ENCODE measurements at places on chromosomes 7 and 10.

- DNase-seq, result no peak
Observed at GRCh38 chr7:138875794-138876193, 77.8 kb upstream of the ATP6V0A4 start.

DNA sequence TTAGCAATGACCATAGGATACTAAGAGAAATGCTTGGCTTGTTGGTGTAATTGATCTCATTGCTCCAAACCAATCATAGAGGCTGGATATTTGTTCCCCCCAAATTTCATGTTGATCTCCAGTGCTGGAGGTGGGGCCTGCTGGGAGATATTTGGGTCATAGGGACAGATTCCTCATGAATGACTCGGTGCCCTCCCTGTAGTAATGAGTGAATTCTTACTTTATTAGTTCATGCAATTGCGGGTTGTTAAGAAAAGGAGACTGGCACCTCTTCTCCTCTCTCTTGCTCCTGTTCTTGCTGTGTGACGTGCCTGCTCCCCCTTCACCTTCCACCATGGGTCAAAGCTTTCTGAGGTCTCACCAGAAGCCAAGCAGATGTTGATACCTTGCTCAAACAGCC is 630.1 kb downstream of the CALN1 start:
- no peak for DNase-seq

DNA sequence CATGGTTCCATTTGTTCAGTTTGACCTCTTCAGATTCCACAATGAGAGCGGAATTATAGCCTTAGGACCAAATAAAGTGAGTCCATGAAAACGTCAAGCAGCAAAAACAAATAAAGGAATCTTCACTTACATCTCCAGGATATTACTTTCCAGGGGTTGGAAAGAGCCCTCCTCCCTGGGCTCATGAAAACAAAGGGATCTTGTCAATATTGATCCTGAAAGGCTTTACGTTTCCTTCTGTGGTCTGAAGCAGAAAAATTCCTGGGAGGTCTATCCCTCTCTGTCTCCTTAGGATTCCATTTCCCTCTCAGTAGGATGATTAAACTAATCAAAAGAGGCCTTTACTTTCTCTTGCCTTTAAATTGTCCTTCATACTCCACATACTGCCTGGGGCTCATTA is 293.5 kb downstream of the GPAM start:
- no peak for DNase-seq

DNA sequence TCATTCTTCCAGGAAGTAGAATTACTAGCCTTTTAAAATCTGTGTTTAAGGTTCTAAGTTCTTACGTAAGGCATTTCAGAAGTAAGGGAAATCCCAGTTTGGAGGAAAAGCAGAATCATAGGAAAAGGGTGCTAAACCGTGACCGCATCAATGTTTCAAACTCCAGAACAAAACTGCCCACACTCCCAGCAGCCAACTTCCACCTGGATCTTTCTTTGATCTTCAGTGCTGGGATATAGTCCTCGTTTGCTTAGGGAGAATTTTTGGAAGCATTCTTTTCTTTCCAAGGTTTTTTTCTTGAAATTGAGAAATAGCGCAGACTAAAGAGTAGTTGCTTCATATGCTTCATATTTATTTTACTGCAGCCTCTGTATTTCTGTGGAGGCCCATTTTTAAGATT is 8.9 kb downstream of the PROSER2 start:
- DNase-seq, result no peak

- DNase-seq, result peak; percentile 28
Observed at GRCh38 chr10:62166331-62167131, 102.1 kb downstream of the RTKN2 start.

Data from NCI-H774 (cell line).